Adipocyte (in vitro differentiated cells): ENCODE measurements at places on chromosomes 11 and 22.
A peak's percentile ranks its signal among the peaks of the same experiment; 100 is the strongest.

- peak; percentile 49 for DNase-seq
Observed at GRCh38 chr11:11157185-11157584, 195.9 kb downstream of the CSNK2A3 start.

DNA sequence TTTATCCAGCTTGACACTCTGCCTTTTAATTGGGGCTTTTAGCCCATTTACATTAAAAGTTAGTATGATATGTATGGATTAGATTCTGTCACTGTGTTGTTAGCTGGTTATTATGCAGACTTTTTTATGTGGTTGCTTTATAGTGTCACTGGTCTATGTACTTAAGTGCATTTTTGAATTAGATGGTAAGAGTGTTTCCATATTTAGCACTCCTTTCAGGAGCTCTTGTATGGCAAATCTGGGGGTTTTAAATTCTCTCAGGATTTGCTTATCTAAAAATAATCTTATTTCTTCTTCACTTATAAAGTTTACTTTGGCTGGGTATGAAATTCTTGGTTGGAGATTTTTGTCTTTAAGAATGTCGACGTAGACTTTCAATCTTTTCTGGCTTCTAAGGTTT is 4.0 kb downstream of the OR52E6 start:
- DNase-seq = no peak

DNA sequence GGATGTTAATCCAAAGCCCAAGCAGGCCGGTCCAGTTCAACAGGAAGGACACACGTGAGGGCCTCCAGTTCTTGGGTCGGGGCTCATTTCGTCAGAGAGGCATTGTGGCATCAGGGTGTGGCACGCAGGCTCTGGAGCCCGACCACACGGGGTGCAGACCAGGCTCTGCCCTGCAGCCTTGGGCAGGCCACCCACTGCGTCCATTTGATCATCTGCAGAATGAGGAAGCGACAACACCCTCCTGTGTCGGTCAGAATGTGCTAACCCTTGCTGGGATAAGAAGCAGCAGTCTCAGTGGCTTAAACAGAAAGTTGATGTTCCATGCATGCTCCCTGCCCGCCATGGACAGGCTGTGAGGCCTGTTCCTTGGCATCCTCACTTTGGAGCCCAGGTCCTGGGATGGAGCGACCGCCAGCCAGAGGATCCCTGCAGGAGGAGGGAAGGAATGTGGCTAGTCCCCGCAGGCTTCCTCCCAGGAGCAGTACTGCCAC is 10.8 kb downstream of the RIBC2 start:
- DNase-seq = no peak

DNA sequence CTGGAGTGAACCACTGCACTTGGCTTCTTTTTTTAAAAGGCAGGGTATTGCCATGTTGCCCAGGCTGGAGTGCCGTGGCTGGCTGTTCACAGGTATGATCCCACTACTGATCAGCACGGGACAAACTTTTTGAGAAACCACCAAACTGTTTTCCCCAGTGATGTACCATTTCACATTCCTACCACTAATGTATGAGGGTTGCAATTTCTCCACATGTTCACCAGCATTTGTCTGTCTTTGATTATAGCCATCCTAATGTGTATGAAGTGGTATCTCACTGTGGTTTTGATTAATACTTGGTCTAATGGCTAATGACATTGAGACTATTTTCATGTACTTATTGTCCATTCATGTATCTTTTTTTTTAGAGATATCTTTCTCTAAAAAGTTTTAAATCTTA is 41.5 kb upstream of the EP300 start:
- DNase-seq = peak; percentile 43

GRCh38 chr11:81888391-81888790 is 845.3 kb downstream of the FAM181B start:
- DNase-seq = no peak

DNA sequence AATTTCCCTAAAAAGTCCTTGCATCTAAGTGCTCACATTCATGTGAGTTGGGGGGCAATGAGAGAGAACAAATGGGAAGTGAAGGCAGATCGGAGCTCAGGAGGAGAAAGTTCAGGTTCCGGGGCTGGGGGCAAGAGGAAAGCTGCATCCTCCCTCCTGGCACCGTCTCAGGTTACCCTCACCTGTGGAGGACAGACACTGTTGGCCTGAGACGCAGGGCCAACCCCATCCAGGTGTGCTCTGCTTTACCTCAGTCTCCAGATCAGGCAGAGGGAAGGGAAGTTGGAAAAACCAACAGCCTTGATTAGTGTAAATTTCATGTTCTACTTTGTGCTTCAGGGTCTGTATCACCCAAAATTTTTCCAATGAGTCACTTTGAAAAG is 146.9 kb downstream of the TRIM29 start:
- no peak for DNase-seq

GRCh38 chr11:85651118-85651517 is 3.4 kb downstream of the TMEM126A start:
- DNase-seq = no peak

GRCh38 chr22:48849963-48850657 is 977.6 kb downstream of the BRD1 start:
- no peak for DNase-seq

- no peak for DNase-seq
Observed at GRCh38 chr22:21904250-21904789, 36.9 kb upstream of the MAPK1 start.

- DNase-seq = peak; percentile 83
Observed at GRCh38 chr11:45371251-45372115, 85.3 kb upstream of the SYT13 start.

DNA sequence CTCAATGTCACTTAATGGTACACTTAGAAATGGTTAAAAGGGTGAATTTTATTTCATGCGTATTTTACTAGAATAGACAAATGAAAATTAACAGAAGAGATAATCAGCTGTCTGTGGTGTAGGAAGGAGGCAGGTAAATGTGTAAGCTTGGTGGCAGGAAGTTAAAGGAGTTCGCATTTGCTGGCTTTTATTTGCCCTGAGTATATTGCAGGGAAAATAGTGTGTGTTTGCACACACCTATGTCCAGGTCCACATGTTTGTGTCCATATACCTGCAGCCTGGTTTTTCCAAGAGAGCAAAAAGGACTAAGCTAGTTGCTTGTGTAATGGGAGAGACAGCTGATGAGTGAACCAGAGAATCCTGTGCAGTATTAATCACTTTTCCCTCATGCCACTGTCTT is 16.0 kb downstream of the NTM start:
- DNase-seq = no peak

DNA sequence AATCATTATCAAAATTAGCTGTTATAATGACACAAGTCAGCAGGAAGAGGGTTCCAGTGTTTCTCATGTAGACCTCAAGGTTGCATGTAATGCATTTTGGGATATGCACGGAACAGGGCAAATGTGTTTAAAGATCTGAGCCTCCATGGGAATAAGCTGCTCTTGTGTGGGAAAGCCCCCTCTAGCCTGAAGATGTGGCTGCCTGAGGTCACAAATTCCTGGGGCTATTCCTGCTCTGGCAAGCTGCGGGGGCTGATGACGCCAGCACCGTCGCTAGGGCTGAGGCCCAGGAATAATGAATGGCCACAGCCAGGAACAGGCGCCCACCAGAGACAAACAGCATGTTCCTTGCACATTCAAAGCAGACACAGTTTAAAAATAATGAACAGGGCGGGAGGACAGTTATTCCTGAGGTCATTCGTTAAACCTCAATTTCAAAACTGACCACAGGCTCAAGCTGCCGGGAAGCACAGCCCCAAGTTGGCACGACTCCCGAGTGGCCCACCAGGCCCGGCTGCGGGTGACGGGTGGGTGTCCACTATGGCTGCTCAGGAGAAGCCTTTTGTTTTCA is 11.7 kb downstream of the OSBPL5 start:
- DNase-seq = peak; percentile 70

DNA sequence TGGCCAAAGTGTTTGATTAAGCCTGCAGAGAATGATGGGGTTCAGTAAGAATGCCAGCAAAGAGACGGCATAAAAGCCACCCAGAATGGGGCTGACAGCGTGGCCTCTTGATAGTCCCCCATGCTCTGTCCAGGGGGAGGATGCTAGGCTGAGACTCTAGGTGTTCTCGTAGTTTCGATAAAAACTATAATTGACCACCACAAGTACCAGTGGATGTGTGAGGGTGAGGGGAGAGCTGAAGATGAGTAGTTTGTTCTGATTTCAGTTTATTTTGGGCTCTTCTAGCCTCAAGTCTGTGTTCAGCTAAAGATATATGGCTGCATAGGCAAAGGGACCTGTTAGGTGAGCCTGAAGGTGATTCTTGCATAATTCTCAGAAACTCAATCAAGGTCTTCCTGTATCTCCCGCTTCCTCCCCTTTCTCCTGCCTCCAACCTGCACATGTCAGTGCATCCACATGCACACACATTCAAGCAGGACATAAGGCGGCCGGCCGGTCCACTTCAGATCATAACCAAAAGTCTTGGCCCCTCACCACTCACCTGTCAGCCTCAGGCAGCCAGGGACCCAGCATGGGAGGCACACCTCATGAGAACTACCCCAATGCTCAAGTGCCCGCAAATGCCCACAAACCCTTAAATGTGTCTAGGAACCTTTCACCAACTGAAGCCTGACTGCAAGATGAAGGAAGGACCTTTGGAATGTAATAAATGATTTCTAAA is 31.2 kb downstream of the FLI1 start:
- DNase-seq = no peak

GRCh38 chr11:27558401-27558800 is 51.8 kb upstream of the LIN7C start:
- DNase-seq = no peak
